Fibroblast of villous mesenchyme (primary cell): ENCODE measurements at places on chromosomes 2 and 18. TPM values are rescaled to one million over a fixed set of nuclear protein-coding genes. Genes with fewer than 3 reads are reported as not detected.

DNA sequence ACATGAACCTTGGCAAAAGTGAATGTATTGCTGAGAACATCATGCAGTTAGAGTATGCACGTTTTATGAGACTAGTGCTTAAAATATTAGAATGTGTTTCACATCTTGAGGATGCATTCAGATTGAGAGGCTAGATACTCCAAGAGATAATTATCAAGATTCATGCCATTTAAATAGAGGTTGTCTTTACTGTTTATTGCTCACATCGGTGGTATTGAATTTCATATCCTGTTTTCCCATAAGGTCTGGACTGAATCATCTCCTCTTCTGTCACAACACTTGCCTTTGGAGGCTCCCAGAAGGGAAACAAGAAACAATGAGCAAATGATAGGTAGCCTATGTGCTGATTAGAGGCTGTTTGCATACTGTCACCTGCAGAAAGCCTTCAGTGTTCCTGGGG, 83.8 kb downstream of the CLHC1 start:
- DNase-seq: peak; percentile 90

- DNase-seq: peak; percentile 99
Measured at GRCh38 chr2:128027278-128027800, 520 bp downstream of the SAP130 start.

DNA sequence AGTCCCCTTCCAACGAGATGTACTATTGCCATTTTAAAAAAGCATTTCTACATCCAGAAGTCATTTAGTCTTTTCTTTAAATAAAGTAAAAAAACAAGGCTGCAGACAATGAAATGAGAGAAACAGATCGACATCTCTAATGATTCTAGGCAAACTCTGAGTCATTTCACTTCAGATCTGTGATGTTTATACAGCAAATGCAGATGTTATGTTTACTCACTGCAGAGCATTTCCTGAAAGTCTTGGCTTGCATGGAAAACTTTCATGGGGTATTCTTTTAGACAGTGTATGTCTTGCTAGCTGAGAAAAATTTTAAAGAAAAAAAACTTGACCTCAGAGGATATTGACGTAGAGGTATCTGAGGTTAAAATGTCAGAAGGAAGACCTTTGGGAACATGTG, 797.4 kb downstream of the CNTNAP5 start:
- DNase-seq: peak; percentile 27

DNA sequence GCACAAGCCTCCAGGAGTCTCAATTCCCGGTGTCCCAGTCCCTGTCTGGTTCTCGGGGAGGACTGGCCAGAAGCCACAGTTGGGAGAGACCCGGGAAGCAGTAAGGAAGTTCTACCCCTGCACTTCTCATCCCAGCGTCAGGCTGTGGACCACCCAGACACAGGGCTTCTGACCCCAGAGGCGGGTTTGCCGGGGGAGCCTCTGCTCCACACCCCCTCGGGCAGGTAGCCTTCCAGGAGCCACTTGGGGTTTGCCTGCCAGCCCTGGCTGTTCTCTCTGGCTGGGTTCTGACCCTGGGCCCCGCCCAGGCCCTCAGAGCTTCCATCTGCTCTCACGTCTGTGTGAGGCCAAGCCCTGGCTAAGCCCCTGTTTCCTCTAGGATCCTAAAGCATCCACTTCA, 94.4 kb upstream of the GPC1 start:
- DNase-seq: no peak

- no peak for DNase-seq
Measured at GRCh38 chr2:30022444-30023071, 101.2 kb upstream of the ALK start.

DNAJC5G gene
- total RNA-seq: not detected in 2 replicates

GRCh38 chr2:169741-170140, 94.1 kb downstream of the SH3YL1 start:
- DNase-seq: no peak

DNA sequence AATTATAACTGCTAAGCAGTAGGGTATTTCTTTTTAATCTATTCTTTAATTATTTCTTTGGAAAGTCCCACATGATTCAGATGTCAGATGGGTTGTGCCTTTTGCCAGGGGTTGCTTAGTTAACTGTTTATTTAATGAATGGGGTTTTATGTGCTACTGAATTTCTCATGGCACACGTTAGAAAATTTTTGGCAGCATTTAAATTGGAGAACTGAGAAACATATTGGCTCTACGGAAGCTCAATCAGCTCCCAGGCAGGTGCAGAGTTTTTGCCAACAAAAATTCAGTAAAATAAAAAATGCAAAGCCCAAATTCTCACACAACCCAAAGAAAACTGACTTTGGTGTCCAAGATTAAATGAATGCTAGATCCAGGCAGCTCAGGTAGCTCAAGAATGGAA, 467.2 kb downstream of the NRXN1 start:
- no peak for DNase-seq

DNA sequence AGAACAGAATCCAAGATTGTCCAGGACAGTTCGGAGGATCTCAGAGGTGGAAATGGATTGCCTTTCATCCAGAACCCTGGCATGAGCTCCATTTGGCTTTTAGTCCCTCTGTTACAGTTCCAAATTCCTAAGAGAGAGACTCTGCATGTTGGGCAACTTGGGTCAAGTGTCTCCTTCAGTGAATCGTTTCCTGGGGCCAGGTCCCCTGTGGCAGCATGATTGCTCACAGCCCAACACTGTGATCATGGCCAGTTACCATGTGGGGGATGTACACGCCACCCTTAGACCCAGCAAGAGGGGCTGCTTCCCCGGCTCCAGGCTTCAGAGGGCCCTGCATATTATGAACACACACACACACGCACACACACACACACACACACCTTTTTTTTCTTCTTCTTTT, 118.6 kb upstream of the GLI2 start:
- no peak for DNase-seq

PTPRM gene
- total RNA-seq: 48.6 and 56.1 TPM in 2 replicates

- peak; percentile 28 for DNase-seq
Measured at GRCh38 chr2:112884869-112885505, 26.0 kb upstream of the IL37 start.

GRCh38 chr2:169526451-169526850, 16.9 kb downstream of the KLHL41 start:
- no peak for DNase-seq

NMUR1 gene
- total RNA-seq: not detected in 2 replicates

IFT172 gene
- total RNA-seq: 18.0 and 18.1 TPM in 2 replicates

DNA sequence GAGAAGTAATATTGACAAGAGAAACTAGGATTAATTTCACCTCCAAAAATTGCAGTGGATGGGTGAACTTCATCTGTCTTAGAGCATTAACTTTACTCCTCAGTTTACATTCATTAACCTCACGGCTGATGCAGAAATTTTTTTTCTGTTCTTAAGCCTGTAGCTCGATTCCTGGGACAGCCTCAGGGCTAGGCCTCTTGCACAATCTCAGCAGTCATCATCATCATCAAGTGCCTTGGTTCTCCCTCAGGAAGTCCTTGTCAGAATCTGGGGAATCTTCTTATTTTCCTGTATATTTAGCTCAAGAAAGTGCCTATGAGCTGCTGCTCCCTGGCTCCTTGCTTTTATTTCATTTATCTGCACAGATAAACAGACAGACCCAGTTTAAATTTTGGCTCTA, 1272.2 kb upstream of the LRRTM1 start:
- no peak for DNase-seq

GRCh38 chr2:217834057-217834620, 168.7 kb downstream of the TNS1 start:
- DNase-seq: no peak

- peak; percentile 29 for DNase-seq
Measured at GRCh38 chr2:216215658-216216390, 106.7 kb downstream of the XRCC5 start.

- peak; percentile 73 for DNase-seq
Measured at GRCh38 chr2:217713395-217714286, 289.2 kb downstream of the TNS1 start.

DNA sequence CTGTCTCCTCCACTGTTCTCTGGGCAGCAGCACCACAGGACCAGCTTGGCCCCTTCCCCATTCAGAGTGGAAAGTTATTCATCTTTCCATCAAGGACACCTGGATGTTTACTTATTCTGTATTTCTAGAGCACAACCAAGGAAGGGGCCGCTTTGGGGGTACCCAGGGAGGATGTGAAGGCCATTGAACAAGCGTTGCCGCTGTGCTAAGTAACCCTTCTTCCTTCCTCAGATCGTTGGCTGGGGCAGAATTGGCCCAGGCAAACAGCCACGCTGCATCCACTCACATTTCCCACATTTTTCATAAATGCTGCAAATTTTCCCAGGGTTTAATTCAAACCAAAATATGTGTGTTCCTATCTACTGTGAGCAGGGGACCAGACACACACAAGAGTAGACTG, 76.2 kb upstream of the NPAS2 start:
- no peak for DNase-seq

FTCDNL1 gene
- total RNA-seq: 0.32 and 0.43 TPM in 2 replicates

GRCh38 chr2:235832941-235833340, 335.2 kb downstream of the GBX2 start:
- no peak for DNase-seq

GRCh38 chr2:165575044-165575615, 105.6 kb downstream of the CSRNP3 start:
- no peak for DNase-seq

GRCh38 chr18:58076052-58076451, 32.0 kb downstream of the NEDD4L start:
- DNase-seq: no peak

DNA sequence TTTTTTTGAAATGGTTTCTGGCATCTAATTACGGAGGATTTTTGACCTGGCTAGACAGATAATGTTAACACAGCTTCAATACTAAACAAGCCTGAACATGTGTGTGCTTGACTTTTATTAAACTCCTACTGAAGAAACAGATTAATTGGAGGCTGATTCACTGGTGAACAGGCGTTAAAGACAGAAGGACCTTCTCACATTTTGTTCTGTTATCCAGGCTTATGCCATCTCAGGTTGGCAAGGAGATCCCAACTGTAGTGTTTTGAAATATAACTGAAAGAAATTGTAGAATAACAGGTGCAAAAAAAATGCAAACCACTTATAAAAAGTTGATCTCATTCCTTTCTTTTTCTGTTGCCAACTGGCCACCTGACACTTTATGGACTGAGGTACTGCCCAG, 269.6 kb downstream of the ARHGAP15 start:
- DNase-seq: no peak

CDH7 gene
- total RNA-seq: under 0.01 TPM in 1 of 2 replicates, not detected in the other

NIF3L1 gene
- 22.9 and 30.2 TPM in 2 replicates for total RNA-seq

DNA sequence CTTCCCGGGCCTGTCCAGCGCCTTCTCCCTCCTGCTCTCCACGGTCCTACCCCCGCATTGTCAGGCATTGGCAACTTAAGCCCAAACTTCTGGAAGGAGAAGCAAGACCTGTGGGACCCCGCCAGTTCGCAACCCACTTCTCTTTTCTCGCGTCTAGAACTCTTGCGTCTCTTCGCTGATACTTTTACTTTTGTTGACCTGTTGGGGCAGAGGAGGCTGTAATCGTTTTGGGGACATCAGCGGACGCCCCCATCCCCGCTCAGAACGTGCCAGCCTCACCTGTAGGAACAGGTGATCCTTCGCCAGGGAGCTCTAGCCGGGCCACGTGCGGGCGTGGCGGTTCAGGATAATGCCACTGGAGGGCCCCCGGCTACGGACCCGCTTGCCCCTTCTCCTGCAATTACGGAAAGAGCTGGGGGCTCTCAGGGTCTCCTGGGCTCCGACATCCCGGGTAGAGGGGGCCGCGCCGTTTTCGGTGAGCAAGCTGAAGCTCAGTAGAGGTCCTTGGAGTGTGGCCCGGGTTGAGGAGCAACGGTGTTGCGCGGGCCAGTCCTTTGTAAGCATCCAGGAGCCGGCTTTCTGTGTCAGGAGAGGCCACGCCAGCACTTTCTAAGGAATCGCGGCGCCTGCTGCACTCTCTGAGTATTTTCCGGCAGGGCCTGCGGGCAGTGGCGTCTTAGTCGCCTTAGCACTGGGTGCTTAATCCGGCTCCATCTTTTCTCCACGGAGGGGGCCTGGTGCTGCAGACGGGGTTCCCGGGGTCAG, 1.6 kb downstream of the MTCL1 start:
- peak; percentile 83 for DNase-seq

DNA sequence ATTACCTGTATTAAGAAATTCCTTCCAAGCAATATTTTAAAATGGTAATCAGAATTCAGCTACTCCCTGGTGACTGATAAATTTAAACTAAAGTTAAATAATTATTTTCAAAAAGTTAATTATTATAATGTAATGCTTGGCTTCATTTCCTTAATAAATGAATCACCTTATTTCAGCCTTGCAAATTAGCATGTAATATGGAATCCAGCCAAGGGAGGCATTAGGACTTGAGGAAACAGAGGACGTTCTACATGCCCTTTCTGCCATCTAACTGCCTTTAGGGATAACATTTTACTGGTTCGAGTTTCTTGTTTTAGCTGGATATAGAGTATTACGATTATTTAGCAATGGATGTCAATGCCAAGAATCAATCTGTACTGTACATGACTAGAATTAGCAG, 636.3 kb downstream of the TSN start:
- DNase-seq: no peak

DNA sequence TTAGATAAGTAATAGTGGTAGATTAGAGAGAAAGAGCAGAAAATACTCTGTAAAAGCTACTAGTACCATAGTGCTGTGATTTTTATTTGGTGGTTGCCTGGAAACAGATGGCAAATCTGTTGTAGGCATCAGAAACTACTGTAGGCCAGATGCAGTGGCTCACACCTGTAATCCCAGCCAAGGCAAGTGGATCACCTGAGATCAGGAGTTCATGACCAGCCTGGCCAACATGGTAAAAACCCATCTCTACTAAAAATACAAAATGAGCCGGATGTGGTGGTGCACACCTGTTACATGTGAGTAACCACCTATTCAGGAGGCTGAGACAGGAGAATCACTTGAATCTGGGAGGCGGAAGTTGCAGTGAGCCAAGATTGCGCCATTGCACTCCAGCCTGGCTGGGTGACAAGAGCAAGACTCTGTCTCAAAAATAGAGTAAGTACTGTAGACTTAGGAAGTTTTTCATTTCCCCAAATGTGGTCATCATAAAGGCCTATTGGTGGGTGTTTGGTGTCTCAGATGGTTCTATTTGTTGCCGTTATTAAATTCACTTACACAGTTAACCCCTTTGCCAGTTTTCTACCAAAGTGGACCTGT, 79.6 kb downstream of the SPTBN1 start:
- DNase-seq: no peak

DNA sequence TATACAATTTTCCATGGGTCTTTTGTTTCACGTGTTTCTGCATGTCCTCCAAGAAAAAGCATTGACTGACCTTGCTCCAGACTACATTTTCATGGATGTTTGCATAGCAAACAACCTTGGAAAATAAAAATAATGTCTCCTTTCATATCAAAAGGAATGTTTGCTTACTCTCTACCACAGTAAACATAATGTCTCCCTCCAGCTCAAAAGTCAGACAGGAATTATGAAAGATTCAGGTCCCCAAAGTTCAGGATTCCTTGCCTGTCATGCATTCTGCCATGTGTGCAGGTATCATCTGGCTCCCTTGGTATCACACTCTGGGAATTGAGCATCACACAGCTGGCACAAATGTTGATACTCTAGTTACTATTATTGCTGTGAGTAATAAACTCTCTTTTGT, 103.1 kb upstream of the ZC3H15 start:
- peak; percentile 1 for DNase-seq

GTF3C2 gene
- total RNA-seq: 30.9 and 36.7 TPM in 2 replicates
